ENCODE measurements at places on chromosomes 16 and 17.

- peak; percentile 67 for DNase-seq
These were observed 3.1 kb downstream of the RAB11FIP4 start for GRCh38 chr17:31394544-31394943.

- no peak for DNase-seq
These were observed 46.6 kb upstream of the GSG1L start for GRCh38 chr16:28110074-28110473.

DNA sequence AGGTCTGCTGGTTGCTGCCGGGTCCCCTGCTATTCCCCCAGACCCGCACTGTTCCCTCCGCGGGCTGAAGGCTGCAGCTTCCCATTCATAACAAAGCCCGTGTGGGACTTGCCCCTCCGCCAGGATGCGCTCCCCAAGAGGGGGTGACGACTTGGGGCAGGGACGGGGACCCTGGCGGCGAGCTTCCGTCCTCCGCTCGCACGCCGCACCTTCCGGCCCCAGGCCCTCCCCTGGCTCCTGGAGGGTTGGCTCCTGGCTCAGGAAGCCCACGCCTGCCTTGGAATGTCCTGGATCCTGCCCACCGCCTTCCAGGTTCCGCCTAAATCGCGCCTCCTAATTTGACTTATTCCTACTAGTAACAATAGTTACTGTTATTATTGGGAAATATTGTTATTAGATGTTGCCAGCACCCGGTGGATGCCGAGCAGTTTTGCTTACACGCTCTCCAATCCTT is 1.1 kb upstream of the TFAP4 start:
- DNase-seq = peak; percentile 40

GRCh38 chr17:62822080-62822904 is 14.2 kb upstream of the MARCHF10 start:
- DNase-seq = no peak

- no peak for DNase-seq
These were observed 6.6 kb downstream of the TMEM114 start for GRCh38 chr16:8583732-8584131.

Data from AG10803 (cell line).